CD4-positive, alpha-beta memory T cell (primary cell): ENCODE measurements at places on chromosomes 2 and 18.
A peak's percentile ranks its signal among the peaks of the same experiment; 100 is the strongest.

GRCh38 chr2:132430895-132431294, 14.3 kb downstream of the GPR39 start:
- DNase-seq, result no peak

GRCh38 chr2:168796583-168797285, 5.7 kb upstream of the NOSTRIN start:
- DNase-seq, result no peak

GRCh38 chr2:216083464-216084281, 2.0 kb downstream of the TMEM169 start:
- DNase-seq, result no peak

DNA sequence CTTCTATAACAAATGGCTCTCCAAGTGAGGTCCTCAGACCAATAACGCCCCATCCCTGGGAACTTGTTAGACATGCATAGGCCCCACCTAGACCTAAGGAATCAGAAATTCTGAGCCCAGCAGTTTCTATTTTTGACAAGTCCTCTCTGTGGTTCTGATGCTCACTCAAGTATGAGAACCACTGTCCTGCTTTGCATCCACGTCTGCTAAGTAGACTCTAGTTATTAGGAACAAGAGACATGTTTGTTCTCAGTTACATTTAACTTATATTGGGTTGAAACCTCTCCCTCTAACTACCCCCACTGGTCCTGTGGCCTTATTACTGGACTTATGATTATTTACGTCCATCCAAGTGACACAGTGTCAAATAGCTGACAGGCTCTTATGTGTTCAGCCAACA, 70.3 kb downstream of the TMEM17 start:
- DNase-seq, result no peak

GRCh38 chr2:240839152-240840143, 19.4 kb upstream of the KIF1A start:
- DNase-seq, result no peak

GRCh38 chr2:60544062-60544461, 9.4 kb downstream of the BCL11A start:
- DNase-seq, result no peak

GRCh38 chr2:73292316-73292905, 937 bp downstream of the EGR4 start:
- DNase-seq, result no peak

- no peak for DNase-seq
Measured at GRCh38 chr18:37654731-37655369, 89.3 kb upstream of the CELF4 start.

DNA sequence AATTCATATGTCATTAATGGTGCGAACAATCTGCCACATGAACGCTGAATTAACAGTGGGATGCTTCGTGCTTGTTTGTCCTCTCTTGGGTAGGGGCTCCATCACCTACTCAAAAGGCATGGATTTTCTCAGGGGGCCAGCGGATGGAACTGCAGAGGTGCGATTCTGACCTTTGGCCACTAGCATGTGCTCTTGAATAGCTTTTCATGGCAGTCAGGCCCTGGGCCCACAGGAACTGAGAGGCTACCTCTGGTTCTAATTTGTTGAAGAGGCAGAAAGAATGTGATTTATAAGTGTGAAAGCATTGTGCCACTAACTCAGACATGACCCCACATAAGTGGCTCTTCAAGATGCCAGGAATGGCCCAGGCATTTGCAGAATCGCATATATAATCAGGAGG, 283.2 kb downstream of the INSIG2 start:
- no peak for DNase-seq

- DNase-seq, result no peak
Measured at GRCh38 chr18:31225668-31226067, 63.0 kb upstream of the DSC1 start.

- no peak for DNase-seq
Measured at GRCh38 chr2:18998491-18998890, 359.9 kb downstream of the OSR1 start.

GRCh38 chr2:172087780-172088244, 2.5 kb downstream of the DLX1 start:
- DNase-seq, result peak; percentile 25

DNA sequence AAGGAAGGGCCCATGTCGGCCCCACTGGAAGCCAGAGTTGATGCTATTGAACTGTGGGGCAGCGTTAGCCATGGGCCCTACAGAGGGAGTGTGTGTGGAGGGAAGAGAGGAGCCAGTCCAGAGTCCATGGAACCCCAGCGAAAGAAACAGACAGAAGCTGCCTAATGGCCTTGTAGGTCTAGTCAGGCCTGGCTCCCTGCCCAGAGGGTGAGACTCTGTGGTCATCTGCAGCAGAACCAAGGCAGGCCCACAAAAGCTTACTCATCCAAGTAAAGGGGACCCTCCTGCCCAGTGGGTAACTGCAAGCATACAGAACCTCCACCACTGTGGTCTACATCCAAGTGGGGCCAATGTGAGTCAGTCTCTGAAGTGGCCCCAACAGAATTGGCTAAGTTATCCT, 439.8 kb downstream of the TGIF1 start:
- DNase-seq, result no peak

- DNase-seq, result no peak
Measured at GRCh38 chr2:880201-880970, 70.3 kb upstream of the SNTG2 start.

- no peak for DNase-seq
Measured at GRCh38 chr2:230751062-230751461, 38.4 kb downstream of the CAB39 start.

- no peak for DNase-seq
Measured at GRCh38 chr2:128444121-128444771, 125.6 kb upstream of the HS6ST1 start.

DNA sequence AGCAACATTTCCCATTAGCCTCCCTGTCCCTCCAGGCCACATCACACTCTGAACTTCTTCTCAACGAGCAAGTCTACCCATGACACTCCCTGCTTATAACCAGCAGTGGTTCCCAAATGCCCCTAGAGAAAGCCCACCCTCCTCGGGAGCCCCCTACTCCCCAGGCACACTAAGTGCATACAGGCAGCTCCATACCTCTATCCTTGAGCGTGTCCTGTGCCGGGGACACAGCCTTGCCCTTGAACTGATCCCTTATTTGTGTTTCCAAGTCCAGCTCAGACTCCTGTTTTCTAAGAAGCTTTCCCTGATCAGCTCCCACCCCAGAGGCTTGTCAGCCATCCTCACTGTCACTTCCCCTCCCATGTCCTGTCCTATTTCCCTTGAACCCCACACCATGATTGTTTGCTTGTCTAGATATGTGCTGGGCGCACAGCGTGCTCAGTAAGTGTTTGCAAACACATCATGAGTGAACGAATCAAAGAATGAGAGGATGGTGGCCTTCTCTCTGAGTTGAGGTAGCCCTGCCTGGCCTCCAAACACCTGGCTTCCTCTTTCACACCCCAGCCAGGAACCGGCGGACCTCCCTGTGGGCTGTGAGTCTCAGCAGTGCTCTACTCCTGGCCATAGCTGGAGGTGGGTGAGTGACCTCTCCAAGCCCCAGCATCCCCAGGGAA, 2.1 kb downstream of the TEX51 start:
- DNase-seq, result no peak
